ENCODE measurements at places on chromosomes 7 and 10.

- DNase-seq, result no peak
Observed at GRCh38 chr10:77969114-77969513, 42.6 kb upstream of the DLG5 start.

GRCh38 chr7:80932536-80932935, 13.7 kb upstream of the SEMA3C start:
- no peak for DNase-seq

DNA sequence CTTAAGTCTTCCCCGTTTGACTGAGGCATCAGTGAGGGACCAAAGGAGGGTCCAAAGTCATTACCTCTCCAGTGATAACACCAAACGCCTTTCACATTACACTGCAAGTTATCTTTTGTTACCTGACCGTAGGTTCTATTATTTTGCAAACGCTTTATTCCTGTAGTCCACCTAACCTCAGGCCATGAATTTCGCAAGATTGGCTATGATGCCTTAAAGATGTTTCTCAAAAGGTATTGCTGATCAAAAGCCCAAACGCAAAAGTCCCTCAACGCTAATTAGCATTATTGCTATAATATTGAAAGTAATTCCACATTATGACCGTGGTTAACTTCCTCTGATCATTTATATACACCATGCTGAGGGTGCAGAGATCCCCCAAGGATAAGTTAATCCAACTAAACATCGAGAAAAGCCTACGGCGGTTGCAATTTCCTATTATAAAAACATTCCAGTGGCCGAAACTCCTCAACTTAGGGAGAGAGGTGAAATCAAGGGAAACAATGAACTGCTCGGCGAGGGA, 649 bp downstream of the DNA2 start:
- DNase-seq, result no peak

DNA sequence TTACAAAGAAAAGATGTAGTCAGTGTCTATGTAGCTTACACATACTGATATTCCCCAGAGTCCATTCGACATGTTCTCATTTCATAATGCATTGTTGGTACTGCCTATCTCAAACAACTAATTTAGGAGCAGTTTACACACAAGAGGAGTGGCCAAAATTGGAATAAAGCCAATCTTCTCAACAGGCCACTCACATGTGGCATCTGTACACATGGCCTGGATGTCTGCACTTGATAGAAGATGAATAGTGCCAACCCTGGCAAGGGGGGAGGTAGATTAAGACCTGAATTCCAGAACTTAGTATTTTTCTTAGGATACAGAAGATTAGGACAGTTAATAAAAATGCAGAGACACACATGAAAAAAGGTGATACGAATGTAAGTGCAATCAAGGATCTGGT, 125.3 kb upstream of the STARD3NL start:
- DNase-seq, result no peak

DNA sequence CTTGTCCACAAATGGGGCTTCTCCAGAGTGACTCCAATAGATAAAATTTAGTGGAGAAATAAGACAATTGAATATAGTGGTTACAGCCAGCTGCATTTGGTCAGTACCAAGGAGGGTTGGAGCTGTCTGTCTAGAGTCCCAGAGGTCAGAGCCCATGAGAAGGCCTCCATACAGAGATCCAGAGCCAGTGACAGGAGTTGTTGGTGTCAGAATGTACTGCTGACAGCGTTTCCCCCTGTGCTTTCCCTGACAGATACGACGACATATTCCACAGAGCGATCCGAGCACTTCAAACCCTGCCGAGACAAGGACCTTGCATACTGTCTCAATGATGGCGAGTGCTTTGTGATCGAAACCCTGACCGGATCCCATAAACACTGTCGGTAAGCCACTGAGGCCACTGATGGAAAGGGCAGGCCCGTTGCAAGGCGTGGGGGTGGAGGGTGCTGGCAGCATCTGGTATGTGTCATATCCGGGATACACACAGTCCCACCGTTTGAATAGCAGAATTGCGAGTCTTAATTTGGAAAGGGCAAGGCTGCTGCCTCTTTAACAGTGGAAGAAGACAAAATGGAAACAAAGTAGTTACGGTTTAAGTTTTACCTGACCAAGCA, 483.6 kb downstream of the NRG3 start:
- DNase-seq, result no peak

DNA sequence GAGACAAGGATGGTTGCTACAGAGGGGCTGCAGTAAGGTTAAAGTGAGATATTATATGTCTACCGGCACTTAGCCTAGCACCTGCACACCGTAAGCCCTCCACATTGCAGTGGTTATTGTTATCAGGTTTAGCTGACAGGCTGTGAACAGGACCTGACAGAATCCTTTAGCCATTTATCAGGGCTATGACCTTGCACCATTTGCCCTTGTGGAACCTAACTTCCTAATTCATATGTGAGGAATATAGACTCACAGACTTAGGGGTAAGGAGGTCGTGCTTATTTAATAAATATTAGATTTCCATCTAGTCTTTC, 10.1 kb downstream of the NCOA4 start:
- no peak for DNase-seq

DNA sequence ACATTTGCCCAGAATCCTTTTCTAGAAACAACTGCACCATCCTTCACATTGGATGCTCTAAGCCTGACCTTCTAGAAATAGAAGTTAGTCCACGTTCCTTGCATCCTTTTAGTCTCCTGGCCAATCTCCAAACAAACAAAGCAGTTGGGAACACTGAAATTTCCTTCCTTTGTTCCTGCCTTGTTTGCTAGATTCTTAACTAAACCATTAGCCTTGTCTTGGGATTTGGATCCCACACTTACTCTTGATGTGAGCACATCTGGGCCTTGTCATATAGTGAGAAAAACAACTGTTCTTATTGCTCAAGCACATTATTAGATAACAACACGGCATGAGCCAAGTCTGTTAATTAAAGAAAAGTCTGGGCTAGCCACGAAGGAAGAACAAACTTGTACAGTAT, 319.3 kb upstream of the GHITM start:
- no peak for DNase-seq

DNA sequence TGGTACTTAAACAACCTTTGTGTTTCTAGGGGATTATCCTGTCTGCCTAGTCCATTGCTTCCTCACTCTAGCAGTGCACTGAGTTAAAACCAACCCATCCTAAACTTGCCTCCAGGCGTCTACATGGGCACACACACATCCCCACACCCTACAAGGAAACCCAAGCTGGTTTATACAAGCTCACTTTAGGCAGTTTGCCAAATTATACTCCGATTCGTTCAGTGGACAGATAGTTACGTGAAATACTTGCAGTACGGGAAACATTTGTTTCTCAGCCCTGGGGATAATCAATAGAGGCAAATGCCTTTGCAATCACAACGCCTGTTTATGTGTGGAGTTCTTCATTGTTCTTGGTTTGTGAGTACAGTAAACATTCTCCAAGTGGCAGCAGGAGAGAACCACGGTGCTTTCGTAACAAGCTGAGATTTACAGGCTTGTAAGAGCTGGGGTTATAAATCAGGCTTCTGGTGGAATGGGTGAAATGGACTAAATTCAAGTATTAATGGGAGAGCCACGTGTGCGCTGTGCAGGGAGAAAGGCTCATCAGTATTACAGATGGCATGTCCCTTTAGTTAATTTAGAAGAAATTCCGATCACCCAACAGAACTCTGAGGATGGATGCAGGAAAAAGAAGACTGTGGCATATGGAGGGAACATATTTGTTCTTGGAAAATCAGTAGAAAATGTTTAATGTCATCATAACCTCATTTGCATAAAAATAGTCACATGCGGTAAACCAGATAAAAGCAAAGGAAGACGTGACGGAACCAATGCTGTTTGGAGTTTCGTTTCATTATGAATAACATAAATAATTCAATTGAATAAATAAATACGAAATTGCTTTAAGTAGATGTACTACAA, 217.1 kb downstream of the GALNT17 start:
- DNase-seq, result no peak

- no peak for DNase-seq
Observed at GRCh38 chr10:65798133-65798532, 1127.7 kb upstream of the LRRTM3 start.

DNA sequence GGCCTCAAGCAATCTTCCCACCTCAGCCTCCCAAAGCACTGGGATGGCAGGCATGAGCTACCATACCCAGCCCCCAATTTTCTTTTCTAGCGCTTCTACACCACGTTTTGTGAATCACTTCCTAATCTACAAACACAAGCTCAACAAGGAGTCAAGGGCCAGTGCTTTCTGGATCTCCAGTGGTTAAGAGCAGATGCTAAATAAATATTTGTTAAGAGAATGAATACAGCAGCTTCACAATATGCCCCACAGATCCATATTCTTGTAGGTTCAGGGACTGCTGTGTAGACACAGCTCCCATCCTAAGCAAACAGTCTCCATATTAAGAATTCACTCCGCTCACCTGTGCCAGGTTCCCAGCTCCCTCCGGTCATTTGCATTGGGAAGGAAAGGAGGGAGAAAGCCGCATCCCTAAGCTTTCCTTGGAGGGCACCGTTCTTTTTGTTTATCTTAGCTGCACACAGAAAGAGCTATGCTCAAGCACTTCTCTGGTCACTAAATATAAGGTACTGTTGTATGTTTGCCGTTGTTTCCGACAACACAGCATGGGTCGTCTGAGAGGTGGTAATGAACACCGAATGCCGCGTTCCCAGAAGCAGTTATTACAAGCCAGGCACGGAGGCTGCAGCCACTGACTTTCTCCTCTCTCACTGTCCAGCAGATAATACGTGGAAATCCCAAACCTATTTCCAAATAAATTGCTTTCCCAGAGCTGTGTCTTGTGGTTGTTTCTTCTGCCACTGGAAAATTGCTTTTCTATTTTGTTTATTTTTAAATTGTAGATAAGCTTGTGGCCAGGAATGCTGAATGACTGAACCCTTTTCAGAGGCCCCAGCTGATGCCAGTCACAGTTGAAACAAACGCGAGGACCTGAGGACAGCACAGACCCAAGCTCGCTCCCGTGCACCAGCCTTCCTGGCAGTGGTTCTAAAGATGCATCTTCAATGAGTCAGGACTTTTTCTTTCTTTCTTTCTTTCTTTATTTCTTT, 217.1 kb downstream of the PRPF18 start:
- no peak for DNase-seq

- no peak for DNase-seq
Observed at GRCh38 chr7:19369182-19369581, 224.0 kb upstream of the FERD3L start.

DNA sequence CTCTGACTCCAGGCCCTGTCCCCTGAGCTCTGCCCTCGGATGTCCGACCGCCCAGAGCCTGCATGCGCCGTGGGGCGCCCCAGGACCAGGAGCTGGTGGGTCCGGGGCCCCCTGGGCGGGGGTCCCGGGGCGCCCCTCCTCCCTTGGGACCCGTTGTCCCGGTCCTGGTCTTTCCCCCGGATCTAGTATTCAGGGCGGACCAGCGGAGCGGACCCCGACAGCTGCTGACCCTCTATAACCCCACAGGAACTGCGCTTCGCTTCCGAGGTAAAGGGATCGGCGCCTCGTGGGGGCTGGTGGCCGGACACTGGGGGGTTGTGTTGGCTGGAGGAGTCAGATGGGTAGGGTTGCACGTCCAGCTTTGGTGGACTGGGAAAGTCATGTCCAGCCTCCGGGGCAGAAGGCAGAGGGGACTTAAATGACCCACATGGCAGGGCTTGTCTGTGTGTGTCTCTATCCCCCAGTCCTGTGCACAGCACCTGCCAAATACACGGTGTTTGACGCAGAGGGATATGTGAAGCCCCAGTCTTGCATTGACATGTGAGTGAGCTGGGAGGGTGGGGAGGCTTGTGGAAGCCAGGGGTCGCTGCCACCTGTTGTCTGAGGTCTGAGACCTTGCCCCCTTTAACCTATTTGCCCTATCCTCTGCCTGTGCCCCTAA, 520 bp downstream of the MOSPD3 start:
- peak; percentile 27 for DNase-seq

DNA sequence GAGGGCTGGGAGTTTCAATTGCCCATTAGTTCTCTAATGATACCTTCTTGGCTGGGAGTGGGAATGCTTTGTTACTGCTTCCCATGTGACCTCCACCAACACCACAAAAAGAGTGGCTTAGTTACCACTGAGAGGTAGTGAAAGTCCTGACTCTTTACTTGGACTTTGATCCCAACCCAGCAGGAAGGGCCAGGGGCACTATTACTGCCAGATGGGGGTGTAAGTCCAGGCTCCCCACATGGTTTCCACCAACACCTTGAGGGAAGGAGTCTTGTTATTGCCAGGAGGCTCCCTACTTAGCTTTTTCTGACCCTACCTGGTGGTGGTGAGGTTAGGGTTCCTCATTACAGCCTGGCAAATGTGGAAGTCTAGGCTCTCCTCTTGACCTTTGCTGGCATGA, 11.4 kb downstream of the GGCT start:
- no peak for DNase-seq

- DNase-seq, result no peak
Observed at GRCh38 chr7:154837622-154838021, 165.3 kb downstream of the PAXIP1 start.

- DNase-seq, result peak; percentile 16
Observed at GRCh38 chr10:73956476-73957359, 41.2 kb upstream of the VCL start.

DNA sequence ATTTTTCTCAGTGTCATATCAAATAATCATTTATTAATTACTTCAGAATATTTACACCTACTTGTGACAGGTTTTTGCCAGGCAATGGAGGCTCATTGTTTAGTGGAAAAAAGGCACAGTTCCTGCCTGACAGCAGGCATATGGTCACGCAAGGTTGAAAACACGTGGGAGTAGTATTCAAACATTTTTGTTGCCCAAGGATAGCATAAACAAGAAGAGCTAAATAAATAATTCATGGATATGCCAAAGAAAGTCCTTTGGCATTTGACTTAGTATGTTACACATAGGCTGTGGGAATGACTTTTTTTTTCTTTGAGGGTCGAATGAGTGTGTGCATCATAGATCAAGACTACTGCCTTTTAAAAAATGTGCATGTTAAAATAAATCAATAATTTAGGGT, 120.5 kb upstream of the SEMA3E start:
- no peak for DNase-seq

DNA sequence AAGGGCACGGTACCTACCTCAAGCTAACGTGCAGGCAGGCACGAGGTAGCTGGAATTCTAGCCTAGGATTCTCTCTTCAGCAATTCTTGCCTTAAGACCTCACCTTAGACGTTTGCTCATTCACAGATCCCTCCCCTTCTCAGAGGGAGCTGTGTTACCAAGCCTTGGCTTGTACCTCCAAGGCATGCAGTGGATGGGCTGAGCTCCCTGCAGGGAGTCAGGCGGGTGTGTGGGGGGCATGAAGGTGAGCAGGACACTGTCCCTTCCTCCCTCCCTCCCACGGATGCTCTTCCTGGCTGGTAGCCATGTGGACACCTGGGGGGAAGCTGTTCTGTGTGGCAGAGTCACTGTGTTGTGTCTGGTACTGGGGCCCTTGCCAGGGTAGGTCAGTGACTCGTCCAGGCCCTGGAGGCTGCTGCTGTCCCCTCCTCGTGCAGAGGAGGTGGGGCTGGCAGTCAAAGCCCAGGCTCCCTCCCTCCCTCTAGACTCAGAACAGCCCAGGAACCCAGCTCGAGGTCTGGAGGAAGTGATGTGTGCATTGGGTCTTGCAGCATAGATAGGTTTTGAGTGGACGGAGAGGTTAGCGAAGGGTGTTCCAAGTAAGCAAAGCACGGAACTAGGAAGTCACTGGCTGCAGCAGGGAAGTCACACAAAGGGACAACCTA, 222.2 kb upstream of the SH2B2 start:
- no peak for DNase-seq

- no peak for DNase-seq
Observed at GRCh38 chr7:106001196-106001595, 38.1 kb downstream of the CDHR3 start.

- DNase-seq, result peak; percentile 25
Observed at GRCh38 chr10:74244097-74244685, 93.2 kb downstream of the ADK start.

GRCh38 chr10:60975716-60976115, 31.7 kb upstream of the RHOBTB1 start:
- no peak for DNase-seq

GRCh38 chr10:6148251-6148701, 54.5 kb upstream of the PFKFB3 start:
- no peak for DNase-seq

All from activated CD4-positive, alpha-beta T cell treated with anti-CD3 and anti-CD28 coated beads for 4 hours (primary cell).